B cell (primary cell): ENCODE measurements at places on chromosomes 12 and 14.

DNA sequence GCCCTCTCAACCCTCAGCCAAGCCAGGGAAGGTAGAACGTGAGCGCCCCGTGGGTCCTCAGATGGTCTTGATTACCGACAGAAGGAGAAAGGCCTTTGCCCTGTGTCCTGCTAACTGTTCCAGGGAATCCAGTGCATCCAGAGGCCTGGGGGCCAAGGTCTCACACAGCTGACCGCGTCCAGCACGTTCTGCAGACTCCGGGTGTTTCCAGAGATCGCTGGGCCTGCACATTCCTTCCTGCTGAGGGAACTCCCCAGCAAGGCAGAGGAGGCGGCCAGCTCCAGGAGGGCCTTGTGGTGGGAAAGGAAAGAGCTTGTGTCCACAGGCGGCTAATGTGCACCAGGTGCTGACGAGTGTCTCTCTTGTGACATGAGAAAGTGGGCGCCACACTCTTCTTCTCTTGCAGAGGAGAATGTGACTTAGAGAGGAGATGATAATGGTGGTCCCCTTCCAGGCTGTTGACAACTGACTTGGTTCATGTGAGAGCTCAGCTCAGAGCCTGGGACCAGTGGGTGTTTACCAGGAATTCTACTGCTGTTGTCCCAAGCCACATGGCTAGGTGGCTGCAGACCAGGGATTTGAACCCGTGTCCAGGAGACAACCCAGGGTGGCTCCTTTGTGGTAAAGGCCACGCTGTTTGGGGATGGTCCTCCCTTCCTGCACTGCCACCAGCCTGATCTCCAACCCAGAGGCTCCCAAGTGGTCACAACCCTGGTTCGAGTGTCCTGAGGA lies 46.8 kb upstream of the DLK1 start:
- DNase-seq, result no peak

DNA sequence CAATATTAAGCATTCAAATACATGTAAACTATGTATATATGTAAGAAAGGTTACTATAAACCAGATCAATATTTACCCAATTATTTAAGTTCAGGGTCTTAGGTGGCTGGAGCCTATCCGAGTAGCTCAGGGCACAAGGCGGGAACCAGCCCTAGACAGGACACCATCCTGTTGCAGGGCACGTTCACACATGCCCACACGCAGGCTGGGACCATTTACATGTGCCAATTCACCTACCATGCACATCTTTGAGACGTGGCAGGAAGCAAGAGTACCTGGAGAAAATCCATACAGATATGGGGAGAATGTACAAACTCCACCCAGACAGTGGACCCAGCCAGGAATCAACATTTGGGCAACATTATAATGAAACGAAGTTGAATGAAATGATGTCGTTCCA lies 263.0 kb upstream of the E2F7 start:
- no peak for DNase-seq

GRCh38 chr12:20946732-20947131 lies 136.2 kb downstream of the SLCO1B3 start:
- DNase-seq, result no peak

DNA sequence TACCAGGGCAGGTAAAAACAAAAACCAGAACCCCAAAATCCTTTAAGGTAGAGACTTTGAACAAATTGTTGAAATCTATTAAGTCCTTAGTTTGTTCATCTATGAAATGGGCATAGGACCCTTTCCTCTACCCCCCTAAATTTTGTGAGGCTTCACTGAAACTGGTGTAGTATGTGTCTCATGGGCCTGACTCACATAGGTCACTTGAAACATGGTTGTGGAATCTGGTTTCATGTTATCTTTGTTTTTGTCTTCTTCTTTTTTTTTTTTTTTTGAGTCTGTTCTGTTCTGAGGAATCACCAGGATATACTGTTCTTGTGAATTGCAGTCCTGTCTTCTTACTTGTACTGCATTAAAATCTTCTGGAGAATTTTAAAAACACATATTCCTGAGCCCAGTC lies 202.2 kb downstream of the KTN1 start:
- no peak for DNase-seq

DNA sequence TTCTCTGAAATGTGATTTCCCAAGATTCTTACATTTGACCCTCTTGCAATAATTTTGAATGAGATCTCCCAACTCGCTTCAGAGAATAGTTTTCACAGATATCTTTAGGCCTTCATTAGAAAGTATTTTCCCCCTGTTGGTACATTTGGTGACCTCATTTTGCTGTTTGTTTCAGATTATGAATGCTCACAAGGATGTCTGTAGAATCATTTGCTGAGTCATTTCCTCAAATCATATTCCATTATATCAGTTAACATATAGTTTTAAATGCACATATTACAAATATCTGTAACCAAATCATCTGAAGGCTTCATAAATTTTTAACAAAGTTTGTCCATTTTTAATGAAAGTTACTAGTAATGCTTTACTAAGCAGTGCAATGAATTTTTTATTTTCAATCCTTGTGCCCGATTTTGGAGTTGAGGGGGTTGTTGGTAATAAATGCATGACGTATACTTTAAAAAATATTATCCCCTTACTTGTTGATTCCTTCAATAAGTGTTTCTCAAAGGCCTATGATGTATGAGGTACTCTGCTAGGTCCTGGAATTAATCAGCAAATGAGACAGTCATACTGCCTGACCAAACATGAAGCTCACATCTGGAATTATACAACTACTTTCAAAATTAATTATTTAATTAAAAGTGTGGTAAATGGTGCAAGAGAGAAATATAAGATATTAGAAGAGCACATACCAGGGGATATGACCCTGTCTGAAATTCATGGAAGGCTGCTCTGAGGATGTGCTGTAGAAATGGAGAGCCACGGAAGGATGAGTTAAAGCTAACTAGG lies 126.9 kb upstream of the RAP1B start:
- no peak for DNase-seq

DNA sequence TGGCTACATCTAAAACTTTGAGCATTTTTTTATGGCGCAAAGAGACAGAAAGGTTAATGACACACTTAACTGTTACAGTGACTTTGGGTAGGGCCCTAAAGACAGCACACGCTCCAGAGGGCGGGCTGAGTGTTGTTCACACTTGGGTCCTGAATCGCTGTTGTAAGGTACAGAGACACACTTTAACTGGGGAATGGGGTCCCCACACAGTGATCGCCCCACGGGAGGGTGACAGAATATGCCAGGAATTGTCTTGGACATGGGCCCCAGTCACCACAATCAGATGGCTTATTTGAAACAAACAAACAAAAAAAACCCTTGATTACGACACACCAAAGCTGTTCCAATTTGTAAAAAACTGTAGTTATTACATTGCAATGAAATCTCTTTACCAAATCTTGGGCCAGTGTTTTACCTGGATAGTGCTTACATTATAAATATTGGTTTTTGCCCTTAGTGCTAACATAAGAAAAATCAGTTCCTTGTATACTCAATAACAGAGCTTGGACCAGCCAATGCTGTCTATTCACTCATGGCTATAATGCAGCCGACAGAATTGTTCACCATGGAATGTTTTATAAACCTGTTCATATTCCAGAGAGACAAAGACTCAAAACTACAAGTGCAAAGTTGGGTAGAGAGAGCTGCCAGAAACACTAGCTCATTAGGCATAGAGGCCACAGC lies 28.3 kb downstream of the KCTD10 start:
- no peak for DNase-seq

DNA sequence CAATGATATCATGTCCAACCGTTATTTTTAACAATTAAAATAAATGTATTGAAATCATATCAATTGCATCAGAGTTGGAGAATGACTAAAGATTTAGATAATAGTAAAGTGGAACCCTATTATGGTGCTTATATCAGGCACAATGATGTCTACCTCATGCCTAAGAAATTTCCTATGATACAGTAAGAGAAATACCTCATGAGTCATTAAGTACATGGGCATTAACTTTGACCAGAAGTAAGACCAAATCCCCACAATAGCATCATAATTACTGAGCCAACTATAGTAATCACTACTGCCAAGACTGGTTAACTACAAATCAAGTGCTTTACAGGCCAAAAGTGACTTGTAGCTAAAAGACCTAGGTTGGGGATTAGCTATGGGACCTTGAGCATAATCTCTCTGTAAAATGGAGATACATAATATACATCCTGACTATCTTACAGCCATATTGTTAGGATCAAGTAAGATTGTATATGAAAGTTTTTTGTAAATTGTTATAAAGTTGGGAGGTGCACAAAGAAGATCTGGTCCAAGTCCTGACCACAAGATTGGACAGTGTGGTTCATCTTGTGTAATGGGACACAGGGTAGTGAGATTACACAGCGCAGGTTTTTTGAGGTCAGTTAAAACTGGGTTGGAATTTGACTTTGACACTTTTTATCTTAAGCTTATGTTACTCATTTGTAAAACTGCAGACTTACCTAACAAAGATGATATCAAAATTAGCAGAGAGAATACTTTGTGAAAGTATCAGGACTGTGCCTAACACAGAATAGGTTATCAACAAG lies 60.5 kb downstream of the ERGIC2 start:
- DNase-seq, result no peak

GRCh38 chr14:68148763-68149162 lies 329.2 kb downstream of the RAD51B start:
- no peak for DNase-seq

GRCh38 chr12:6198556-6198955 lies 1.6 kb upstream of the CD9 start:
- DNase-seq, result no peak

DNA sequence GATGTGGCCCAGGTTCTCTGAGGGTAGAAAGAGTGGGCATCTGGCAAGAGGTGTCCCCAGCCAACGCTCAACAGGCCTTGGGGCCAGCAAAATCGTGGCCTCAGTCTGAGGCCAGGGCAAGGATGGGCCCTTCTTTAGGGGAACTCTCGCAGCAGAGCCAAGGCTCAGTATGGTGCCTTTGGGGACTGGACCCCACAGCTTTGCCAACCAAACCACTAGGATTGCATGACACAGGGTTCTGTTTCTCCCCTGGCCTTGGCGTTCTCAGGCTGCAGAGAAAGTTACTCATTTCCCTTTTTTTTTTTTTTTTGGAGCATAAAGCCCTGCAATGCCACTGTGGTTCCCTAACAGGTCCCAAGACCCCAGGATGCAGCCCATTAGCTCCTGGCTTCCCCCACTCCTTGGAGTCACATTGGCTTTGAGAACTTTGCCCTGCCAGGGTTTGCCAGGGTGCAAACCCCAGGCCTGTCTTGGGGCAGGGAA lies 100.6 kb downstream of the LGMN start:
- no peak for DNase-seq

GRCh38 chr14:74140374-74140850 lies 55.7 kb downstream of the LIN52 start:
- peak; percentile 25 for DNase-seq

GRCh38 chr14:50270932-50271331 lies 39.6 kb upstream of the SOS2 start:
- no peak for DNase-seq

GRCh38 chr14:90275458-90275814 lies 19.1 kb downstream of the PSMC1 start:
- no peak for DNase-seq

DNA sequence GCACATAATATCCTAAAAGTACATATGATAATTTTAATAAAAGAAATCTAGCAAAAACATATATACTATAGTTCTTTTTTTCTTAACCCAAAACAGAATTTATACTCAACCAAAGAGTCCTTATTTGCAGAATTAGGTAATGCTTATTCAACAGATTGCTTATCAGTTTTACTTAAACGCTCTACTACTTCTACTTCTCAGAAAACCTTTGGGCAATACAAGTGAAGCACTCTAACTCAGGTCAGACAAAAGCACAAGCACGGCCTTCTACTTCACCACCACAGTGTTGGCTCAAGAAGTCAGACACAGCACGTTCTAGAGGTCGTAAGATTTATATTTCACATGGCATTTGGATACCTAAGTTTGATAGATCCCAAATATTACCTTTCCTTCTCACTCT lies 29.2 kb downstream of the DICER1 start:
- no peak for DNase-seq

GRCh38 chr14:22800346-22800745 lies 14.9 kb downstream of the SLC7A7 start:
- no peak for DNase-seq

GRCh38 chr12:50317203-50317602 lies 33.9 kb upstream of the LIMA1 start:
- no peak for DNase-seq

- no peak for DNase-seq
Observed at GRCh38 chr12:87815771-87816585, 213.2 kb downstream of the C12orf50 start.

DNA sequence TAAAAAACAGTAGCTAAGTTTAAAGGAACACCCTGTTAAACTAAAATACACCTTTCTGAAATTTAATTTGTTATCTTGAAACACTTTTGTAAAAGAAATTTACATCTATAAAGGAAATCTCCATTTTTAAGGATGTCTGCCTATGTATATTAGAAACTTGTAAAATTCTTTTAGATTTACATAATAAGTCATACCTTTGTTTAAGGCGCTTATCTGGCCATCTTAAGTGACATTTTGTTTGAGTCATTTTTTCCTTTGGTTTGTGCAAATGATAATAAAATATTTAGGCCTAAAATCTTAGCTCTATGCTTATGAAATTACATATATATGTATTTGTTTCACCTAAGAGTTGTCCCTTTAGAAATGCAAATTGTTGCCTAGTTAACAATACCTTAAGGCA lies 1193.4 kb downstream of the FSCB start:
- DNase-seq, result no peak

DNA sequence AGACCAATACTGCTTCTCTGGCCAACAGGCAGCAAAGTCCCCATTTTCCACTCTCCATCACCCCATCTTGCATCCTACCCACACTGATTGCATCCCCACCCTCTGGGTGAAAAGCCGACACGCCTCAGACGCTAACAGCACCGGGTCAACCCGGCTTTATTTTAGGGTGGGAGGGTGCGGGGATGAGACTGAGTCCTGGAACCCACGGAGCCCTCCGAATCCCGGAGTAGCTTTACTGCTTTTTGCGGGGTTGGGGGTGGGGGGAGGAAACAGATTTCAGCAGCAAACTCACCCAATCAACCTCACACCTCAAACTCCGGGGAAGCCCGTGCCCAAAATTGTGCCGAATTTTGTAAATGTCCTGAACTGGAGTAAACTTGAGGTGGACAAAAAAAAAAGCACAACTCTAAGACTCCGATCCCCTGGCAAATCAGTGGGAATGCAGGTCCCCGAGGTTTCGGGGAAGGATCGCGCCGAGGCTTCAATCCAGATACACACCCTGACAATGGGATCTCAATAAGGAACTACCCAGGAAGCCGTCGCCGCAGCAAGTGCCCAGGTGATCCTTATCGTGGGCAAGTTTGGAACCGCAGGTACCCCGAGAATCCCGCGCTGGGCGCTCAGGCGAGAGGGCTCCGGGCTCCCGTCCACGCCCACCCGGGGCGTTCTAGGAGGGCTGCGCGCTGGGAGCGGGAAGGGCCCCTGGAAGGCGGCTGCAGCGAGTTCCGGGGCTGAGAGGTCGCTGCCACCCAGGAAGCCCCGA lies 1.1 kb downstream of the GCH1 start:
- DNase-seq, result no peak

GRCh38 chr14:100989924-100990323 lies 86.4 kb upstream of the RTL1 start:
- DNase-seq, result no peak

- DNase-seq, result no peak
Observed at GRCh38 chr14:99857551-99857950, 64.3 kb downstream of the EML1 start.

- peak; percentile 61 for DNase-seq
Observed at GRCh38 chr14:61695695-61696527, 598 bp downstream of the HIF1A start.
